ENCODE measurements at places on chromosomes 16 and 17.

- DNase-seq, result no peak
These were observed 21.8 kb downstream of the GSE1 start for GRCh38 chr16:85634747-85635544.

- DNase-seq, result peak; percentile 48
These were observed 17.4 kb upstream of the C17orf107 start for GRCh38 chr17:4881761-4882555.

DNA sequence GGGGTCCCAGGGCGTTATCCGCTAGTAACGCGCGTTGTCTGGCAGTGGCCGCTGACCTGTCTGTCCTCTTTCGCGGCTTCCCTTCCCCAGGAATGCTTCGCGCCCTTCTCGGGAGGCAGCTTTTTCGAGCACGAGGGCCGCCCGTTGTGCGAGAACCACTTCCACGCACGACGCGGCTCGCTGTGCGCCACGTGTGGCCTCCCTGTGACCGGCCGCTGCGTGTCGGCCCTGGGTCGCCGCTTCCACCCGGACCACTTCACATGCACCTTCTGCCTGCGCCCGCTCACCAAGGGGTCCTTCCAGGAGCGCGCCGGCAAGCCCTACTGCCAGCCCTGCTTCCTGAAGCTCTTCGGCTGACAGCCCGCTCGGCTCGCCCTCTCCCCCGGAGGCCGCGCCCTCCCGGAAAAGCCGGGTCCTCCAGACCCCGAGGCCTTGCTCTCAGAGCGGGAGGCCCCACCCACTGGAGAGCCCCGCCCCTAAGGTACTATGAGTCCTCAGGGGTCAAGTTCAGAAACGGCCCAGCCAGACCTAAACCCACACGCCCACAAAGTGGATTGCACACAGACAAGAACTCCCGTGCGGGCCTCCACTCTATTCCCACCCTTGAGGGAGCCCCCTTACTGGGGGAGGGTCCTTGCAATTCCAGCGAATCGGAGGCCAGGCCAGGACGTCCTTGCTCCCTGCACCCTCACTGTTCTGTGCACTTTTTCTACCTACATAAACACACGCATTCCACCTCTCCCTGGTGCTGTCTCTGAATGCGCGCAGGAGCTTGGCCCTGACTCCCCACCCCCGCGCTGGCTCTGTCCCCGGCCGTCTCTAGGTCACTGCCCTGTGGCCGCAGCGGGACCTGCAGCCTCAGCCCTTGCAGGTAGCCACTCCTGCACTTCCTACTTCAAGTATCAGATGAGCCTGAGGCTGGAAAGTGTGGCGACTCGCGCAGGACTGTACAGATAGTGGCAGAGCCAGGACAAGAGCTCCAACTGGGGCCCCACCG lies 5.4 kb upstream of the SLC5A2 start:
- no peak for DNase-seq

DNA sequence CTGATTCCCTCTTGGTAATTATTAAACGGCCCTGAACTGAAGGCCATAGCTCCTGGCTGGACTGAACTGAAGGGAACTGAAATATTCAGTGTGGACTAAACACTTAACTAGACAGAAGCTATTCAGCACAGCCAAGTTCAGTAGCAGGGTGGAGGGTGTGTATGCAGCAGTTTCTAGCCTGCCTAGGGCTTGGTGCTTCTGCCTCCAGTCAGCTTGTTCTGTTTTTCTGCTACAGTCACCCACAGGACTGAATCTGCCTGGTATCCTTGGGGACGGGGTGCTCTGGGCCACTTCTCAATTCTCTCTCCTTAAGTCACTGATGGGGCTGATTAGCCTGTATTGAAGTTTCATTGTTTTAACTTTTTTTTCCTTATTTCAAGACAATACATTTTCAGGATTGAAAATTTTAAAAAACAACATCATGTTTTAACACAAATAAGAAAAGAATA lies 77.1 kb downstream of the WWP2 start:
- no peak for DNase-seq

GRCh38 chr17:17810895-17811248 lies 25.9 kb downstream of the SREBF1 start:
- DNase-seq, result no peak

GRCh38 chr17:26818736-26819135 lies 475.2 kb upstream of the WSB1 start:
- no peak for DNase-seq

DNA sequence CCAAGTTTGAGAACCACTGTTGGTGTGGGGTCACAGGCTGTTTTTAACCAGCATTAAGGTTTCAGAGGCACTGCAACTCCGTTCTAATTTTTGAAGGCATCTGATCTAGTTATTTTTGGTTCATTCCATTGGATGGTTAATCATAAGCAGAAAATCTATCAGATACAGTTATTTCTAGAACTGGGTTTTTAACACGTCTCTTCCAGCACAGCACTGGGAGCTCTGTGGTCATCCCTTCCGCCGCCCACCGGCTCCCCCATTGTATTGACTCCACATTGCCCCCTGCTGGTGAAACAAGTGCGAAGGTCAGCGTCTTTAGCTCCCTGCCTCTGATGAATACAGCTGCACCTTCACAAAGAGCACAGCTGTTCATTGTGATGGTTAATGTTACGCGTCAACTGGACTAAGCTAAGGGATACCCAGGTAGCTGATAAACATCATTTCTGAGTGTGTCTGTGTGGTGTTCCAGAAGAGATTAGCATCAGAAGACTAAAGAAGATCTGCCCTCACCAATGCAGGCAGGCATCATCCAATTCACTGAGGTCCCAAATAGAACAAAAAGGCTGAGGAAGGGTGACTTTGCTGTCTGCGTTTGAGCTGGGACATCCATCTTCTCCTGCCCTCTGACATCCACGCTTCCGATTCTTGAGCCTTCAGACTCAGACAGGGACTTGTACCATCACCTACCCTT lies 8.5 kb downstream of the CCL18 start:
- peak; percentile 17 for DNase-seq

- no peak for DNase-seq
These were observed 266.4 kb downstream of the MAF start for GRCh38 chr16:79334127-79334526.

DNA sequence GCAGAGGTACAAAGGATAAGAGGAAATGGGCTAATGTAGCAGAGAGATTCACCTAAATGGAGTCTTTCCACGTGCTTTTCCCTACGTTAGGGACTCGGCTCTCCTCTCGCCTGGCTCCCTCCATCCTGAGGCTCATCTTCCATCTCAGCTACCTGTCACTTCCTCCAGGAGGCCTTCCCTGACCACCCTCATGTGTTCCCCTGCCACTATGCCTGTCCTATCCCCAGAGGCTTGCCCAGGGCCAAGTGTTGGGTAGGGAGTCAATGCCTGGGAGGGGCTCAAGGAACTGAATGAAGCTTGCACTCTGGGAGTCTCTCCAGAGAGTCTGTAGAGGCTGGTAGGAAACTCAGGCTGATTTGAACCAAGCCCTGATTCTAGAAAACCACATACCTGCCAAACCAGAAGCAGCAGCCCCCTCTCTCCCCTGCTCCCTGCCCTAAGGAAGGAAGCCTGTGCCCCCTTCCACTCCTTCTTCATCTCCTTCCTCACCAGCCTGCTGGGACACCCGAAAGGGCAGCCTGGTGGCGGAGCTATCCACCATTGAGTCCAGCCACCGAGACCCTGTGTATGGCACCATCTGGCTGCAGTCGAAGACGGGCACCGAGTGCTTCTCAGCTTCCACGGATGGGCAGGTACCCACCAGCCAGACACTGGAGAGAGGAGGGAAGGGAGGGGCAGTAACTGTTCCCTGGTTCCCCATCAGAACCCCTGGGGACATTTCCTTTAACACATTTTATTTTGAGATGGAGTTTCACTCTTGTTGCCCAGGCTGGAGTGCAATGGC lies 25.4 kb downstream of the DNAI2 start:
- DNase-seq, result no peak

- no peak for DNase-seq
These were observed 17.7 kb downstream of the POLR3E start for GRCh38 chr16:22314661-22315626.

- DNase-seq, result no peak
These were observed 27.7 kb downstream of the SRL start for GRCh38 chr16:4214215-4214621.

GRCh38 chr16:6343157-6343556 lies 989.5 kb upstream of the RBFOX1 start:
- no peak for DNase-seq

- no peak for DNase-seq
These were observed 272.3 kb downstream of the HS3ST3A1 start for GRCh38 chr17:13329421-13329820.
